Foreskin keratinocyte (primary cell): ENCODE measurements at places on chromosomes 7 and 10. TPM values are rescaled to one million over a fixed set of nuclear protein-coding genes. Genes with fewer than 3 reads are reported as not detected.

MICALL2 gene
- total RNA-seq: 19.7 and 20.8 TPM in 2 replicates

SPDYE8 gene
- not detected in 2 replicates for total RNA-seq

VSTM4 gene
- total RNA-seq: not detected in 2 replicates

C10orf143 gene
- 0.65 and 1.1 TPM in 2 replicates for total RNA-seq

TEX36 gene
- not detected in 2 replicates for total RNA-seq

CNOT4 gene
- 13.3 and 14.7 TPM in 2 replicates for total RNA-seq

CPA1 gene
- not detected in 2 replicates for total RNA-seq

CPEB3 gene
- 0.54 and 0.63 TPM in 2 replicates for total RNA-seq

GPR15LG gene
- 0.32 TPM in 1 of 2 replicates, not detected in the other for total RNA-seq

KIAA1217 gene
- total RNA-seq: 17.1 and 17.5 TPM in 2 replicates

MMD2 gene
- total RNA-seq: not detected in 2 replicates

GPER1 gene
- 0.07 TPM in 1 of 2 replicates, not detected in the other for total RNA-seq

DCLRE1A gene
- total RNA-seq: 10.1 and 10.6 TPM in 2 replicates

ARID5B gene
- 11.0 and 12.2 TPM in 2 replicates for total RNA-seq

DNAH11 gene
- total RNA-seq: not detected in 2 replicates

NME8 gene
- not detected in 2 replicates for total RNA-seq

MUC12 gene
- 0.21 and 1.0 TPM in 2 replicates for total RNA-seq

PVRIG gene
- not detected in 2 replicates for total RNA-seq

SMO gene
- total RNA-seq: 10.9 and 11.4 TPM in 2 replicates

PNLIPRP3 gene
- 13.4 and 23.5 TPM in 2 replicates for total RNA-seq

RBM20 gene
- total RNA-seq: not detected in 2 replicates

GNG11 gene
- 1.7 and 2.4 TPM in 2 replicates for total RNA-seq

AGR3 gene
- total RNA-seq: not detected in 2 replicates

COL26A1 gene
- total RNA-seq: not detected in 2 replicates

SUN3 gene
- not detected in 2 replicates for total RNA-seq

MNX1 gene
- total RNA-seq: 0.11 TPM in 1 of 2 replicates, not detected in the other

MEIG1 gene
- total RNA-seq: 0.44 TPM in 1 of 2 replicates, not detected in the other

SPDYE16 gene
- total RNA-seq: not detected in 2 replicates

TSPAN15 gene
- 7.3 and 8.9 TPM in 2 replicates for total RNA-seq

C7orf57 gene
- total RNA-seq: 0.28 and 0.44 TPM in 2 replicates

STEAP1 gene
- total RNA-seq: 18.6 and 23.4 TPM in 2 replicates

PDE6C gene
- total RNA-seq: not detected in 2 replicates
